ENCODE measurements at places on chromosomes 4 and X. TPM values are rescaled to one million over a fixed set of nuclear protein-coding genes. Genes with fewer than 3 reads are reported as not detected.

DNA sequence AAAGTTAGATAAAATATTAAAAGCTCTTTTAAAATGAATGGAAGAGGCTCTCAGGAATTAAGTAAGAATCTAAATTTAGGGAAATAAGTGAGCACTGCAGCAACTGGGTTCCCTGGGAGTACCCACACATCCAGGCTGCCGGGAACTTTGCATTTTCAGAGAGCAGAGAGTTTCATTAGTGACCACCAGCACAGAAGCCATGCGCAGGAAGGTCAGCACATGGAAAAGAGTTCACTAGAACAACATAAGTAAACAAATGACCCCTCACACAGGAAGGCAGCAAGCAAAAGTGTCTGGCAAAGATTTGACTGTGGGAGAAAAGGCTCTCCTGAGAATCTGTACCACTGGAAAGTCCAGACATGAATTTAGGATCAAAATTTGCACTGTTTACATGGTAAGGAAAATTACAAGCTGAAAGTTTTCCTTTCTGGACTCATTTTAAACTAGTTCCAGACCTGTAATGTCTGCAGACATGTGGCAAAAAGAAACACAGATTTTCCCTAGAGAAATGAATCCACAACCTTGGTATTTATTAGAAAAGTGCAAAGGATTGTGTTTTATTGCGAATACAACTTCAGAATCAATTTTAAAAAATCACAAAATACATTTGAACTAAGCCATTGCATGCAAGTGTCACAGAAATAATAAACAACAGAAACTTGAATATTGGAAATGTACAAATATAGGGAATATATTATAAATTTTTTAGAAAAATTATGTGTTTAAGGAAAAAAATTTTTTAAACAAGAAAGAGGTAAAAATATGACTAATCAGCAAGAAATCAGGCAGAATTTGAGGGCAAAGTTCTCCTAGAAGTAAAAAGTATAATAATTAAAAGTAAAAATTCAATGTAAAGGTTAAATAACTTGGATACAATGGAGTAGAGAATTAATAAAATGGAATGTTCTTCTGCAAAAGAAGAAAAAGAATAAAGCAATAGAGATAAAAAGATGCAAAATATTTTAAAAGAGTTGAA lies 18.4 kb upstream of the MYOZ2 start:
- DNase-seq: no peak

- DNase-seq: no peak
Observed at GRCh38 chrX:30008031-30008430, 207.3 kb upstream of the MAGEB2 start.

DNA sequence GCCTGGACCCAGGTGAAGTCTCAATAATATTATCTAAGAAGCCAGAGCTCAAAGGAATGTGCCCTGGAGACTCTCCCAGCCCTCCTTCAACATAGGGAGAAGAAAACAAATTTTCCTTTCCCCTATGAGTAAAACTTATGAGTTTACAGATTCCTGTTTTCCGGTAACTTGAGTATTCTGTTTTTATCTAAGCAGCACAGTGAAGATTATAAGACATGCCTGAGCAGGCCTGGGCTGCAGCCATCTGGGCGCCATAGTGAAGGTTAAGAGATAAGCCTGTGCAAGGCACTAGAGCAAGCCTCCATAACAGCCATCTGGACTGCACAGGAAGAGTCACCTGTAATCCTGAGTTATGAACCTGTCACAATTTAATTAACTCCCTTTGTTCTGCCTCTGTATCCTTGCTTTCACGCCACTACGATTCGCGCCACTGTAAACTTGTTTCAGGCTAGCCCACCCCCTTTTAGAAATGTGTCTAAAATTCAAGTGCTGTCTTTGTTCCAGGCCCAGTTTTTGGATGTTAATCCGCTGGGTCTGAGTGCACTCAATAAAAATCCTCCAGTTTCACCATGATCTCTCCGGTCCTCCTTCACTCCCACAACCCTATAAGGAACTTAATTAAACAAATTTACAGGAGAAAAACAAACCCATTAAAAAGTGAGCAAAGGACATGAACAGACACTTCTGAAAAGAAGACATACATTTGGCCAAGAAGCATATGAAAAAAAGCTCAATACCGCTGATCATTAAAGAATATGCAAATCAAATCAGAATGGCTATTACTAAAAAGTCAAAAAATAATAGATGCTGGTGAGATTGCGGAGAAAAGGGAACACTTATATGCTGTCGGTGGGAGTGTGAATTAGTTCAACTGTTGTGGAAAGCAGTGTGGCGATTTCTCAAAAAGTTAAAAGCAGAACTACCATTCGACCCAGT lies 189.5 kb downstream of the APBB2 start:
- DNase-seq: peak; percentile 26

GRCh38 chr4:82621251-82621650 lies 59.5 kb upstream of the TMEM150C start:
- DNase-seq: no peak

DNA sequence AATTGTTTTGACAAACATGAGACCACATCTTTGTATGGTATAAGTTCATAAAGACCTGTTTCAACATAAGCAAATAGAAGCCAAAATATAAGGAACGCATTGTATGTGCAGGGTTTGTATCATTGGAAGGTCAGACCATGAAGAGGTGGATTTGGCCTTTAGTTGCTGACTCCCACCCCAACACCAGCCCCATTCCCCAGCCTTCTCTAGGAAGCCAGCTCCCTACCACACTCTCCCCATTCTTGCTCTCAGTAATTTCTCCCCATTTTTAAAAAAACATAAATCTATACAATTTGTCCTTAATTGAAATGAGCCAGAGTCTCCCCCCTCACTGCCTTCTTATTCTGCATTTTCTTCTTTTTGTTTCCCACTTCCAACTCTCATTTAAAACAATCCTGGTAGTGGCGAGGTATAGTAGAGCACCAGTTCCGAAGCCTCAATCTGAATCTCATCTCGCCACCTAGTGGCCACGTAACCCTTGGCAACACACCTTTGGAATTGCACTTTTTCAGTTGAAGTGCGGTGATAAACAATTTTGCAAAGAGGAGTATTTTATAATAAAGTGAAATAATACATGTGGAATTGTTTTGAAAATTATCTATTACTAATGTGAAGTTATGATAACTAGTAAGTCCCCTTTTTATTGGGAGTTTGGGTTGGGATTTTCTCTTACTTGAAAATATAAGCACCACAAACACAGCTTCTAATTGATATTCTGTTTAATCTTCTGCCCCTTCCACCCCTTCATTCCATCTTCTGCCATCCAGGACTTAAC lies 126.6 kb downstream of the ASB9 start:
- DNase-seq: peak; percentile 37

Gene FAM9A
- total RNA-seq: not detected

Gene FAM236B
- not detected for total RNA-seq

All from RPMI7951 (cell line).